Cardiac septum (tissue), 1 donor: ENCODE measurements at places on chromosomes 3 and 15.

DNA sequence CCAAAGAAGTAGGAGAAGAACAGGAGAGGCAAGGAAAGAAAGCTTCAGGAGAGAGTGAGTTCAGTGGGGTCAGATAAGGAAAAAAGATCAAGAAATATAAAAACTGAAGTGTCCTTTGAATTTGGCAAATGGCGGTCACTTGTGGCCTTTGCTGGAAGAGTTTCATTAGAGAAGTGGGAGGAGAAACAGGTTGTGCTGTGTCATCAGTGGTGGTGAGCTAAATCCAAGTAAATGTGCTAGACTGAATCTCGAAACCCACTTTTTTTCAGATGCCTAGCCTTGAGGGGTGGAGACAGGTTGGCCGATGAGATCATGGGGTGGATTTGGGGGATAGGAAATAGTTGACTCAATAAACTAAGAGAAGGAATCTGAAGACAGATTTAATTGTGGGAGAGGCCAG lies 43.7 kb downstream of the CHRD start:
- DNase-seq: peak; percentile 12

- no peak for DNase-seq
Measured at GRCh38 chr3:10523561-10523960, 18.2 kb upstream of the ATP2B2 start.

- DNase-seq: no peak
Measured at GRCh38 chr3:156614642-156615511, 59.5 kb upstream of the TIPARP start.

DNA sequence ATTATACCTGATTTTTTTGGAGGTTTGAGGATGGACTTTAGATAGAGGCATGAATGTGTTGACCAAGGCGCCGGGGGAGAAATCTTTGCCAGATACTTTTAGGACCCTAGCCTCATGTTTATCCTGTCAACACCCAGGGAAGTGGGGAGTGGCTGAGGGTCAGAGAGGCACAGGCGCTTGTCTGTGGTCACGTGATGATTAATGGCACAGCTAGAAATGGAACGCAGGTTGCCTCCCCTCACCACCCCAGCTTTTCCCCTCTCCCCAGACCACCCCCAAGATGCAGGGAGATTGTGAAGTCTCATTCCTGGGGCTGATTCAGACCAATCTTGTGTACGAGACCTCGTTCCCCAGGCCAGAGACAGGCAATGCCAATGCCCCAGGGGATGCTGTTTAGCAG lies 218.4 kb upstream of the LINGO1 start:
- DNase-seq: peak; percentile 22

DNA sequence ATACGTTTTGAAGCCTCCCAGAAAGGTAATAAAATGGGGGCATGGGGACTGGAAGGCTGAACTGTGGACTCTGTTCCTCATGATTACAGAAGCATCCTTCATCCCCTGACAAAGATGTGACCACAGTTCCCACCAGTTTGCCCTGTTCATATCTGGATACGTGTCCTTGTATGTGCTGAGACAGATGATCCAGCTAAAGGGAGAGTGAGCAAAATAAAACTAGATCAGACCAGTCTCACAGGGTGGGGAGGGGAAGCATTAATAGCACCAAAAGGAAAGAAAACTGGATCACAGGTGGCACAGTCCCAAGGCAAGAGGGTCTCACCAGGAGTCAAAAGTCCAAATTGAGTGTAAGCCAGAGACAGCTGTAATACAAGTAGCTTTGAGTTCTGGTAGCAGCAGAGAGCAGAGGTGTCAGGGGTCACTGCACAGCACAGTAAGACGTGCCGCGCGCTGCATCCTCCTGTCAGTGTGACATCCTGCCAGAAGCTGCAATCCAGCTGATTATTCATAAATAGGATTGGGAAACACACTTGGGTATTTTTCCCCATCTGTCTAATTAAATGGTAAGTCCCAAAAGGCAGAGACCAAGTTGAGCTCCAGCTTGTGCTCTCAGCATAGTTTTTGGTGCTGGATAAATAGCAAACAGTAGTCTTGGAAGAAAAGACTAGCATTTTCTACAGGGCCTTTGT lies 560.0 kb upstream of the CFAP20DC start:
- no peak for DNase-seq
